T-helper 2 cell (primary cell): ENCODE measurements at places on chromosomes 16 and 17.

- DNase-seq: no peak
Observed at GRCh38 chr17:44976206-44976605, 8.1 kb upstream of the C1QL1 start.

DNA sequence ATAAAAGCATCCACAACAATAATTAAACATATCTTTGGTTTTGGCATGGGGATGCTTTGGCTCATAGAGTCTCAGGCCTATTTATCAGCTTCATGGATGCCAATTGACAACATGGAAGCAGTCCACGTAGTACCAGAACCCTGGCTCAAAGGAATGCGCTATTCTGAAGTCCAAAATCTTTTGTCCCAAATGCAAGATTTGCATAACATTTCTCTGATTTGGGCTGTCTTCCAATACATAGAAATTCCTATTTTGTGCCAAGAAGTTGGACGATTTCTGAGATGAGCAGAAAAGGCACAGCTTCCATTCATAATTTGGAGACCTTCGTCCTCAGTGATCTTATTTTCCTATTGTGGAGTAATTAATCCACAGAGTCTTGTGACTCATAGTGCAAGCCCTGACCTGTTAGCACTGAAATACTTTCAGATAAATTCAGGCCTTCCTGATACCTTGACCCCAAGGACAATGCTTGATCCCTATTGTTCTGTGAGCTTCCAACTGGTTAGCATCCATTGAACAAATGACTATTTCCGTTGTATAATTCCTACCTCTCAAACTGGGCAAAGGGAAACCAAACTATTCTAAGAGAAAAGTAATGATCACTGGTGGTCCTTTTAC, 78.4 kb upstream of the CDH11 start:
- DNase-seq: no peak

- no peak for DNase-seq
Observed at GRCh38 chr17:78883533-78884131, 19.4 kb downstream of the CEP295NL start.

- no peak for DNase-seq
Observed at GRCh38 chr17:18967916-18968315, 16.0 kb downstream of the SLC5A10 start.

DNA sequence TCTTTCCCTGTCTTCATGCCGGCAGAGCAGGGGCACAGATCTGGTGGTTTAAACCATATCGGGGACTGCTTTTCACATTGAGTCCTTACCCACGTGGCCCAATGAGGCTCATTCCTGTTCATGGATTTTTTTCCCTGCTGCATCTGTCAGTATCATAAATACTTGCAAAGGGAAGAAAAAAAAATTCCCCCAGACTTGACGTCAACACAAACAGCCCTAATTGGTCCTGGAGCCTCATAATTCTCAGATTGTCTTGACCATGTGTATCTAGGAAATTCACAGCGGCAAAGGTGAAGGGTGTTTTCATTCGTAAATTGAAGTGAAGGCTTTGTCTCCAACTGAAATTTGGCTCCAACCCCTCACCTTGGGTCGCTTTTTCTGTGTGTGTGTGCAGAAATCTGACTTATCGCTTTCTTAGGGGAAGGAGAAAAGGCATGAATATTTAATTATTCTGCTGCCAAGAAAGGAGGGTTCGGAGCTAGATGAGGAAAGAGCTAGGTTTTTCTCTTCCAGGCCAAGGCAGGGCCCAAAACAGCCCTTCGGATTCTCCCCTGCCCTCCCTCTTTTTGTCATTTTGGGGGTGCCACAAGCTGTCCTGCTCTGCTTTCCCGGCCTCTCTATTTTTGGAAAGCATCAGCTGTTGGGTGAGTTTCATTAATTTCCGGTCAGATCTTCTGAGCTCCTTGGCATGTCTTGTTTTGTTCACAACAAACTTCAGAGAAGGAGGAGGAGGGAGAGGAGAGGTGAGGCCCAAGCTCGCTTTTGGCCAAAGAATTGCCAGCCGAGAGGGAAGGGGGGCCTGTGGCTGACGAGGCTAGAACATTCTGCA, 17.8 kb upstream of the CIBAR2 start:
- DNase-seq: no peak
